ENCODE measurements at places on chromosomes 6 and 20.

DNA sequence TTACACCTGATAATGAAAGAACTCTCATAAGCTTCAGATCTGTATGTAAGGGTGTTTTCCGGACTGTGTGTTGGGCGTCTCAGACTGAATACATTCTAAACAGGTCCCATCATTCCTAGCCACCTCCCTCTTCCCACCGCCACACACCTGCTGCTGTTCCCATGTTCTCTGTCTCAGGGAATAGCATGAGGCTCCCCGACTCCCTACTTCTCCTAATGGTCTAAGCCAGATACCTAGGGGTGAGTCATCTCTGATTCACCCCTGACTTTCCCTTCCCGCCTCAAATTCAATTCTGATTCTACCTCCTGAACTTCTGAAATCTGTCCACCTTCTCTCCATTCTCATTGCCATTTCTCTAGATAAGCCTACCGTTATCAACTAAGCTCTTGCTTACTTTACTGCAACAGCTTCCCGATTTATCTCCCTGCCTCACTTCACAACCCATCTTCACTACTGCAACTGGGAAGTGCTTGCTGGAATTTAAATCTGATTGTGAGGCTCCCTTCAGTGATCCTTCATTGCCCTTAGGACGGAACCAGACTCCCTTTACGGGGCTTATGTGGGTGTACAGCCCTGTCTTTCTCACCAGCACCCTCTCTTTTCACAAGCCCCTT lies 1.6 kb downstream of the TMEM14A start:
- no peak for DNase-seq

- no peak for DNase-seq
These were observed 106.5 kb upstream of the GMDS start for GRCh38 chr6:2351807-2352431.

GRCh38 chr6:73139681-73140383 lies 85.5 kb downstream of the KHDC1L start:
- no peak for DNase-seq

DNA sequence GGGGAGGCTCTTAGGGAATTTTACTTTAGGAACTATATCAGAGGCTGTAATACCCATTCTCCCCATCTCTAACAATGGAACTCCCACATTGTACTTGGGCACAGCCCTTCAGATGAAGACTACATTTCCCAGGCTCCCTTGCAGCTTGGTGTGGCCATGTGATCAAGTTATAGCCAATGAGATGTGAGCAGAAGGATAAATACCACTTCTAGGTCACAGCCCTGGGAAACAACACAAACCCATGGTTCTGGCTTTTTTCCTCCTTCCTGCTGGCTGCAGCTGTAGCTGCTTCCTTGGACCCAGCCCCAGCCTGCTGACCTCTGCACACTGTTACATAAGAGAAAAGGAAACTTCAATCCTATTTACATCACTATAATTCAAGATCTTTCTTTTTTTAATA lies 445.9 kb upstream of the JARID2 start:
- DNase-seq: no peak

DNA sequence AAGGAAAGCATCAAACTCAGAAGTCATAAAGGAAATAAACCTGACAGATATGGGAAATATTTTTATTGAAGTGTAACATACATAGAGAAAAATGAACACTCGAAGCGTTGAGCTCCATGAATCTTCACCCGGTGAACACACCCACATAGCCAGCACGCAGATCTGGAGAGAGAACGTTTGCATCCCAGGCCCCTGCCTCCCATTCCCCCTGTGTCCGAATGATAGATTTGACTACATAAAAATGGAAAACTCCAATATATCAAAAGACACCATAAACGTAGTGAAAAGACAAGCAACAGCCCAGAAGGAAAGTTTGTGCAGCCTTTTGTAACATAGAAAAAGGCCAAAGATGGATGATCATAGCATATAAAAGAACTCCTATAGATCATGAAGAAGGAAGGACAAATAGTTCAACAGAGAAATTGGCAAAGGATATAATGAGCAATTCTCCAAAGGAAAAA lies 17.1 kb downstream of the SYNJ2 start:
- no peak for DNase-seq

DNA sequence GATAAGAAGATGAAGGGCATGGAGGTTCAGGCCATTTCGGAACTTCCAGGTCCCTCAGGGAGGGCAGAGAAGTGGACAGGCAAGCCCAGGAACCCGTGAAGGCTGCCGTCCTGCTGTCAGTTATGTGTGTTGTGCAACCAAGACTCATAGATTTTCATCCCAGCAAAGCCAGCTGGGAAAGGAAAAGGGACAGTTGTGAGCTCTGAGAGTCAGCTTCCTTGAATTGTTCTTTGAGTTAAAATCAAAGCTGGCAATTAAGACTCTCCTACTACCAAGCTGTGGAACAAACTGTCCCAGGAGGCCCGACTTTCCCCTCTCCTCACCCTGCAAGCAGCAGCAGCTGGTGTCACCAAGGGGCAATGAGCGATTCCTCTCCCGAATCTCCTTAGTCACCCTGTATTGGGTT lies 46.3 kb upstream of the IYD start:
- no peak for DNase-seq

Measured in mesenteric fat pad (tissue), 1 donor.